ENCODE measurements at places on chromosomes 6 and 20.

- DNase-seq: no peak
Measured at GRCh38 chr6:85752602-85753001, 109.9 kb upstream of the SYNCRIP start.

DNA sequence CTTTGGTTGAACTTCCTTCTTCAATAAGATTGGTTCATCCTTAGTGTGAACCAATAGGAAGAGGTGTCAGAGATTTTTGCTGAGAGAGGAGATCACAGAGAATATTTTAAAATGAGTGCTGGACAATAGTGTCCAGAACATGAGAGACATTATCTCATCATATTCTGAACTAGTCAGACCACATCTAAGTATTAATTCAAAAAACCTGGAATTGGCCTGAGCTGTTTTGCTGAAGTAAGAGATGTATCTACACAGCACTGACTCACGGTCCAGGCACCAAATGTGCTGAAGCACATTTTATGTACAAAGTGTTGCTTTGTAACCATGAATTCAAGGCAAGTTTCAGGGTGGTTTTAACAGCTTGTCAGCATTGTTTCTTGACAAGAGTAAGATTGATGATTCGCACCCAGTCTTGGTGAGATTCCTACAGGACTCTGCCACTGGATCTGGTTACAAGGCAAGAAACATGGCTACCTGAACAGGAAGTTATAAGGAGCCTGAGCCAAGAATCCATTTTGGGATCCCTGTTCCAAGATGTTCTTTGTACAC is 178.2 kb upstream of the HEY2 start:
- no peak for DNase-seq

DNA sequence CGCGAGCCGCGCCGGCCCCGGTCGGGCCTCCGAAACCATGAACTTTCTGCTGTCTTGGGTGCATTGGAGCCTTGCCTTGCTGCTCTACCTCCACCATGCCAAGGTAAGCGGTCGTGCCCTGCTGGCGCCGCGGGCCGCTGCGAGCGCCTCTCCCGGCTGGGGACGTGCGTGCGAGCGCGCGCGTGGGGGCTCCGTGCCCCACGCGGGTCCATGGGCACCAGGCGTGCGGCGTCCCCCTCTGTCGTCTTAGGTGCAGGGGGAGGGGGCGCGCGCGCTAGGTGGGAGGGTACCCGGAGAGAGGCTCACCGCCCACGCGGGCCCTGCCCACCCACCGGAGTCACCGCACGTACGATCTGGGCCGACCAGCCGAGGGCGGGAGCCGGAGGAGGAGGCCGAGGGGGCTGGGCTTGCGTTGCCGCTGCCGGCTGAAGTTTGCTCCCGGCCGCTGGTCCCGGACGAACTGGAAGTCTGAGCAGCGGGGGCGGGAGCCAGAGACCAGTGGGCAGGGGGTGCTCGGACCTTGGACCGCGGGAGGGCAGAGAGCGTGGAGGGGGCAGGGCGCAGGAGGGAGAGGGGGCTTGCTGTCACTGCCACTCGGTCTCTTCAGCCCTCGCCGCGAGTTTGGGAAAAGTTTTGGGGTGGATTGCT is 1.3 kb downstream of the VEGFA start:
- DNase-seq: peak; percentile 45

GRCh38 chr20:50073500-50073899 is 39.5 kb downstream of the UBE2V1 start:
- no peak for DNase-seq

GRCh38 chr6:44442236-44442635 is 54.7 kb downstream of the CDC5L start:
- no peak for DNase-seq

DNA sequence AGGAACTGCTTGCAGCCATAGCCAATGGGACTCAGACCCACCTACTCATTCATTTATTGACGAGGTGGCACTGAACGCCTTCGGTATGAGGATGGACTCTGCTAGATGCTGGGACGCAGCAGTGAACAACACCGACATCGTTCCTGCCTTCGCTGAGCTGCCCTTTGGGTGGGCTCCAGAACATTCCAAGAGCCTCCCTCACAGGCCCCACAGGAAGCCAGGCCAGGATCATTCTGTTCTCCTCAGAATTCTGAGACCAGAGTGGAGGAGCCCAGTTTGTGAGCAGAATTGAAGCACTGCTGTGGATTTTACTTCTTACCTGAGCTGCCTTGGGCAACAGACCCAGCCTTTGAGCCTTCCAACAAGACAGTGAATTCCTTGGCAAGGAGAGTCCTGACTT is 82.1 kb downstream of the KCNB1 start:
- DNase-seq: peak; percentile 36

- no peak for DNase-seq
Measured at GRCh38 chr6:124967444-124967843, 5.2 kb downstream of the RNF217 start.

- DNase-seq: peak; percentile 37
Measured at GRCh38 chr6:9224539-9224938, 789.2 kb upstream of the SLC35B3 start.

Measured in AG10803 (cell line).